NCI-H446 treated with DMSO at 0.1 percent for 48 hours (cell line): ENCODE measurements at places on chromosomes 2 and 18.
A peak's percentile ranks its signal among the peaks of the same experiment; 100 is the strongest.

GRCh38 chr18:25736516-25736915, 353.9 kb downstream of the SS18 start:
- no peak for DNase-seq

GRCh38 chr2:162888652-162889051, 50.1 kb upstream of the KCNH7 start:
- DNase-seq = no peak

DNA sequence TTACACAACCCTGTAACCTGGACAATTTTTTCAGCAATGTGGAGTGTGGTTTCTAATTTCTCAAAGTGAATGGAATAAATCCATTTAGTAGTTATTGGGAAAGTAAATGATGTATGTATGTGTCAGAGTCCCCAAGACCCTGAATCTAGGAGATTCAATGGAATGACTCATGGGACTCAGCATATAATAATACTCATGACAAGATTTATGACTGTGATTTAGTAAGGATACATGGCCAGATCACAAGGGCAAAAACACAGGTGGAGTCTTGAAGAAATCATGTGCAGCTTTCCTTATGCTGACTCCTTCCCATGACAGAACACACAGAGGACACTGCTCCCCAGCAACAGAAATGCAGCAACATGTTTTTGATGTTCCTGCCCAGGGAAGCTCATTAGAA, 1877.7 kb upstream of the LRRTM1 start:
- DNase-seq = no peak

GRCh38 chr2:99818842-99819241, 323.5 kb downstream of the AFF3 start:
- no peak for DNase-seq

DNA sequence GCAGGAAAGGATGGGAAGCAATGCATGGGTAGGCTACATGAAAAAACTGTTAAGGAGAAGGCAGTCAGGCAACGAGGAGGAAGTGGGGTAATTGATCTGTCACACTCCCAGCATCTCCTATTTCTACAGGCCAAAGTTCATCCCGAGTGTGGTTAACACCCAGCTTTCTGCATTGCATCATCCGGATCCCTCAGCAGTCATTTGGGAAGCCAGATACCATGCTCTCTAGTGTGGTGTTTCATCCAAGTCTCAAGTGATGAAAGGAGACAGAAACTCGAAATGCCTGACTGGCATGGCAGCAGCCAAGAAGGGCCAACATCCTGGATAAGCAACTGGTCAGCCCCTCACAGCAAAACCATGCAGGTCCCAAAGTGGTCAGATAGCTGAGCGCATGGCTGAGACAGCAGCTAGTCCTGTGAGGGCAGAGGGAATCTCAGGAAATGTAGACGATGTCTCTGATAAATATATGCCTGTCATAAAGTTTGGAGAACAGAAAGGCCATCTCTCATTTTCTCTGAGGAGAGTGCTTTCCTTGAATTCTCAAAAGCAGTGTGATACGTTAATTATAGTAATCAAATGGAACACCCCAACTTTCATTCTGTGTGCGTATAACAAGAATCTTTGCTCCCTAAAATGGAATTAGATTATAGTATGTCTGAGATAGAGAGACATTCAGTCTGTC, 24.8 kb upstream of the HNRNPA3 start:
- DNase-seq = no peak

- peak; percentile 32 for DNase-seq
Observed at GRCh38 chr2:60533101-60534051, 20.1 kb downstream of the BCL11A start.

DNA sequence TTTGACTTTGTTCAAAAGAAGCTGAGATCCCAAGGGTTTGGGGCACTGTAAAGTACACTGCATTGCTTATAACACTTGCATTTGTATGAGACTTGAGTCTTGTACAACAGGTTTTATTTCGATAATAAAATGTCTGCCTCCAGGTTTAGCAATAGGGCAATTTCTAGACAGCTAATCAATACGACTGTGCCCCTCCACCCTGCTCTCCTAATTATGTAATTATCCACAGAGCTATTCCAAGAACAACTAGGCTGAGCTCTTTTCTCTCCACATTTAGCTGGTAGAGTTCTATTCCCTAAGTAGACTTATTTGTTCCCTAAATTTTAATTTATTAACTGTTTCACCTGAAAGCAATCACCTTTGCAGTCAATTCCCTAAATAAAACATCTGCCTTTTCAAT, 52.9 kb upstream of the LINC00305 start:
- no peak for DNase-seq

GRCh38 chr18:73270920-73271634, 403.3 kb upstream of the NETO1 start:
- no peak for DNase-seq

DNA sequence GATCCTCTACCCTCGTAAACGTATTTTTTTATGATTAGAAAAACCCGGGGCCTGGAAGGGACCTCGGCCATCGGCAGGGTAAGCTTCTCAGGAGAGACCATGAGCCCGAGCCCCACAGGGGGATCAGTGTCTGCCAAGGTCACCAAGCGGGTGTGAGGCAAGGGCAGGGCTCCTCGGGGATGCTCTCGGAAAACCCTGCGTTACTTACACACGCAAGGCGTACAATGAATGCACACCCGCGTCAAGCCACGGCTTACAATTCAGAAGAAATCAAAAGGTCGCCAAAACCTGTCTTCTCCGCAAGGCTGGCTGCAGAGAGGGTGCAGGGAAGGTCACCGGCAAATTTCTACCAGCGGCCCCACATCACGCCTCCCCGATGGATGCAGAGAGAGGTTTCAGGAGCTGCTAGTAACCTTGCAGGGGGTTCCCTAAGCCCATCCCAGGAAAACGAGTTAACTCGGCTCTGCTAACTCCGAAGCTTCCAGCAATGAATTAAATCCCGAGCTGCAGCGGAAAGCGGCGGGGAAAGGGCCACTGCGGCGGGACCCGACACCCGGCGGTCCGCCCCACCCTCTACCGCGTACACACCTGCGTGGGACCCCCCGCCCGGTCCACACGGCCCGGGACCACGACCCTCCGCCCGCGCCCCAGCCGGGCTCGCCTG, 638 bp downstream of the ST3GAL5 start:
- no peak for DNase-seq

- DNase-seq = no peak
Observed at GRCh38 chr2:60602828-60603532, 49.5 kb upstream of the BCL11A start.

DNA sequence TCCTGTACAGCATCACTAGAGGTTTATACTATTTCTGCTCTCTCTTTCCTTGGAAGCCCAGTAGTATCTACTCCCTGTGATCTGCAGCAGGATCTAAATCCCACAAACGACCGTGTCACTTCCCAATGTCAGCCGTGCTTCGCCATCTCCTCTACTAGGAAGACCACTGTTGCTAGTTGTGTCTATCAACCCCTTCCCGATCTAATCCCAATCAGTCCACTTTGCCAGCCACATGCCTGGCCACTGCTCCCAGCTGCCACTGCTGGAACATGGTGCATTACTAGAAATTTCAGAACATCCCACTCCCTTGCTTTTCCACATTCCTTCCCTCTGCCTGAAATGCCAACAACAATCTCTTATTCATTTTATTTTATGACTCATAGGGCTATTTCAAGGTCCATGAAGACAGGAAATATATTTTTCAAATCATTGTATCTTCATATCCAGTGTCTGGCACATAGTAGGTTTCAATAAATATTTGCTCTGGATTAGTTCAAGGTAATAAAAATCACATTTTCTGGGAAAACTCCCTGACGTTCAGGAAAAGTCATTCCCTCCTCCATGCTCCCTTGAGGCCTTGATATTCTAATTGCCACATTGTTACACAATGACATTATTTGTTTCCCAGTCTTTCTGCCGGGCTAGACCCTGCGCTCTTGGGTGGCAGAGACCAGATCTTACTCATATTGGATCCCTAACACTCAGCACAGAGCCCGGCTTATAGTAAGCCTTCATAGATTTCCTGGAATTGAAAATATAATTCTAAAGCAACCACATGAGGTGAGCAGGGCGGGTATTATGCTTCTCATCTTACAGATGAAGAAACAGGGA, 2.1 kb upstream of the TRIB2 start:
- no peak for DNase-seq

DNA sequence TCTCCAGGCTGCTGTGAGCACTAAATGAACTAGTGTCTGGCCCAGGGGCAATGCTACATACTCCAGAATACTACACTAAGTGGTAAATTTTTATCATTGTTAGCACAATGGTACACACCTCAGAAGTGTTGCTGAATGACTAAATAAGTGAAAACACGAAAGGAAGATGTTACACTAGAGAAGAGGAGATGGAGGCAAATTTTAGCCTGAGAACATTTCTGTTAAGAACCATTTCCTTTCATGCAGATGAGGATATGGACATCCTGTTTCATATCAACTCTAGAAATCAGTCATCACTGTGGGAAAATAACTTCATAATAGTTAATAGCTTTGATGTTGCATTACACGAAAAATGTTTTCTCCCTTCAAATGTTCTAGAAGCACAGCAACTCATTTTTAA, 117.6 kb upstream of the STK17B start:
- no peak for DNase-seq

DNA sequence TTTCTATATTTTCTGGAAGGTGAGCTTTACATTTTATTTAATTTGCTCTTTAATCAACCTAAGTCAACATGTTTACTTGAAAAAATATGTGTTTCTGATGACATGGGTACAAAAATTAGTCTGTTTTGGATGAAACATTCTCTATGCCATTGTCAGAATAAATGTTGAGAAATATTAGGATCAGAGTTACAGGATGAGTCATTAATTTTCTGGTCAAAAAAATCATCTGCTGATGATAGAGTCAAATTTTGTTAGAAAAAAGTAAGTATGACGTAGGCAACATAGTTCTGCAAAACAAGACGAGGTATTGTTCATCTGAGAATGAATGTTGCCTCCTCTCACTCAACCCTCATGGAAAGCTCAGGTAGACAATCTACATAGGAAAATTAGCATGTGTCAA, 107.6 kb upstream of the CAVIN2 start:
- no peak for DNase-seq

GRCh38 chr2:199668645-199669044, 182.3 kb downstream of the FTCDNL1 start:
- DNase-seq = no peak

DNA sequence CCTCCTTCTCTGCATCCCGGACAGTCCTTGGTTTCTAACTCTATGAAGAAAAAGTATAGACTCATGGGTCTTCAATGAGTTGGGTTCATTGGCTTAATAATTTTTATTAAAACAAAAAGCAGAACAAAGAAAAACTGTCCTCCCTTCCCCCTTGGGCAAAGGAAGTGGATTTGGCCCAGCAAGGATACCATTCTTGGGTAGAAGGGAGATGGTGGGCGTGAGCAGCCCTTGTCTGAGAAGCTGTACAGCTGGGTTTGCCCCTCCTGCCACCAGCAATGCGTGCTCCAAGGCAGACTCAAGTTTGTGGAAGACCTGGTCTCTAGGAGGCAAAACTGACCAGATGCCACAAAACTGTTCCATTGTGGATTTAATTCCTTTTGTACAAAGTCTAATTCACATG, 12.7 kb downstream of the PCARE start:
- DNase-seq = no peak

- no peak for DNase-seq
Observed at GRCh38 chr18:805755-806110, 6.3 kb downstream of the YES1 start.

GRCh38 chr2:237806334-237806733, 7.8 kb downstream of the RBM44 start:
- DNase-seq = no peak

DNA sequence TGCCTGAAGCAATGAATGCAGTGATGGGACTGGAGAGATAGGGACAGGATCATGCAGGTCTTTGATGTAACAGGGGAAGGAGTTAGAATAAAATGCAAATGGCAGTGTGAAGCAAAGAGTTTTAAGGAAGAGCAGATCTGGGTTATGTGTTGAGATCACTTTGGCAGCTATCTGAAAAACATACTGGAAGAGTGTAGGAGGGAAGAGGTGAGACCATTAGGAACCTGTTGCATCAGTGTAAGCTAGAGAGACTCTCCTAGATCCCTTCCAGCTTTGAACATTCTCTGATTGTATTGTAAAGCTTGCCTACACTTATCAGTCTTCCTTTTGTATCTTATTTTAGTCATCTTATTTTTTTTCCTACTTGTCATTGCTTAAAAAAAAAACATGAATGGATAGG, 10.5 kb downstream of the ACVR2A start:
- no peak for DNase-seq

DNA sequence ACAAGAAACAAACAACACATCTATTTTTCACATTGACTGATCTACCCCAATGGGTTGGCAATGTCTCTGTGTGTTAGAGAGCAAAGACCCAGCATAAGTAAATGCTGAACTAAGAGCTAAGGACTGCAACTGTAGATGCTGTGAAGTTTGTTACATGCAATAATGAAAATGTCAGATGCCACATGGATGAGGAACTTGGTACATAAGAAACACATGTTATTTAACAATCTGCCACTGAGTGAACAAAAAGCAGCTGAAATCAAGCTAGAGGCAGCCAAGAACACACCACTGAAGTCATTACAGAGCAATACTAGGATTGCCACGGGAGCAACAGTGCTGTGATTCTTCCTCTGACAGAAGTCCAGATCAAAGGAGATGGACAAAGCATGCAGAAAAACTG, 389.4 kb downstream of the CDH2 start:
- peak; percentile 19 for DNase-seq

GRCh38 chr2:26245810-26246209, 1.1 kb downstream of the HADHB start:
- no peak for DNase-seq

GRCh38 chr18:12271376-12272235, 17.4 kb downstream of the CIDEA start:
- peak; percentile 40 for DNase-seq

- DNase-seq = peak; percentile 44
Observed at GRCh38 chr2:179237209-179237946, 27.3 kb downstream of the SESTD1 start.

- no peak for DNase-seq
Observed at GRCh38 chr2:61677942-61678341, 139.8 kb upstream of the XPO1 start.

DNA sequence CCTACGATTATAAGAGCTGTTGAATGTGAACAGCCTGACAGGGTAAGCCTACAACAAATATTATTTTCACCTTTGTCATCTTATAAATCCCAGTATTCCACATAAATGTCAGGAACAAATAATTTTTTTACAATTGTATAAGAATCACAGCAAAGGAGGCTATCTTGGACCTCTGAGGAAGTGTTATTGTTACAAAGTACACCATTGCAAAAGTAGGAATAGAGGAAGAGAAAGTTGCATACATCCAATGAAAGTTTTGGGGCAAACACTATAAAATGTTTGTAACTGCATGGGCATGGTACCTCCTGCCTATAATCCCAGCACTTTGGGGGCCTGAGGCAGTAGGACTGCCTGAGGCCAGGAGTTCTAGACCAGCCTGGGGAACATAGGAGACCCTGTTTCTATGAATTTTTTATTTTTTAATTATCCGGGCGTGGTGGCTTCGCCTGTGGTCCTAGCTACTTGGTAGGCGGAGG, 715 bp upstream of the MEMO1 start:
- no peak for DNase-seq

GRCh38 chr18:39805218-39805617, 2149.8 kb upstream of the PIK3C3 start:
- DNase-seq = no peak
